ENCODE measurements at places on chromosomes 2 and 18.

DNA sequence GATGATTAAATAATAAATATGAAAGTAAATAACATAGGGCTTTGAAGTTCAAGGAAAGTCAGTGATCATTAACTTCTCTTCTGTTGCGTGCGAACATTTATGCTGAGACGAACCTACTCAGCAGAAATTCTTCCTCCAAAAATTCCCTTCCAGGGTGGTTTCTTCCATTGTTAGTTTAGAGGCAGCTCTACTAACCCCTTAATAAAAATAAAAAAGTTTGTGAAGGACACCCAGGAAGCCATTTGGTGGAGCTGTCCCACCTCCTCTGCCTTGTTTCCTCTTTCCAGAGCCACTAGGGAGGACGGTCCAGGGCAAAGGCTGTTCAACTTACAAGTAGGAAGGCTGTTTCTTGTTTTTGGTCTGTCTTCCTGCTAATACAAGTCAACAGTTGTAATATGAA is 2.1 kb upstream of the SMAD2 start:
- no peaks in the 10 kb centered on the region for H3K4me1 ChIP-seq
- no peak overlapping the region for H3K27ac ChIP-seq
- no peak overlapping the region for H3K4me3 ChIP-seq
- H3K36me3 ChIP-seq, result no peaks in the 10 kb centered on the region
- H3K27me3 ChIP-seq, result no peaks in the 10 kb centered on the region
- DNase-seq, result no peak

- H3K27ac ChIP-seq, result no peak overlapping the region
- DNase-seq, result no peak
- no peaks in the 10 kb centered on the region for H3K36me3 ChIP-seq
- no peaks in the 10 kb centered on the region for H3K4me1 ChIP-seq
- H3K4me3 ChIP-seq, result no peak overlapping the region
- no peaks in the 10 kb centered on the region for H3K27me3 ChIP-seq
Measured at GRCh38 chr18:40984856-40985255, 970.2 kb upstream of the PIK3C3 start.

DNA sequence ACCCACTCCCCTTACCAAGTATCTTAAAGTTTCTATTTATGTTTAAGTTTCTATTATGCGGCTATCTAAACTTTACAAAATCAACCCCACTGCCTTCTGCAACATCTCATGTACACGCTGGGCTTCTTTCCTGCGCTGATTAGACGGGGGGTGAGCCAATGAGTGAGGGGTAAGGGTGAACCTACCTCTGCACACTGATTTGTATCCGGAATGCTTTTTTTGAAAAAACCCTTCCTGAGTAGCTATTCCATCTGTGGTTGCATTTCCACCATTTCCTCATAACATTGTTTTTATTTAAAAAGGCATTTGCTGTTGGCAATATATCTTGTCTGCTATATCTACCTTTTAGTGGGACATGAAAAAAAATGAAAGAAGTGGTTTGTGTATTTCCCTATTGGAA is 6.3 kb downstream of the ALPG start:
- no peak overlapping the region for H3K27ac ChIP-seq
- H3K4me3 ChIP-seq, result no peak overlapping the region

DNA sequence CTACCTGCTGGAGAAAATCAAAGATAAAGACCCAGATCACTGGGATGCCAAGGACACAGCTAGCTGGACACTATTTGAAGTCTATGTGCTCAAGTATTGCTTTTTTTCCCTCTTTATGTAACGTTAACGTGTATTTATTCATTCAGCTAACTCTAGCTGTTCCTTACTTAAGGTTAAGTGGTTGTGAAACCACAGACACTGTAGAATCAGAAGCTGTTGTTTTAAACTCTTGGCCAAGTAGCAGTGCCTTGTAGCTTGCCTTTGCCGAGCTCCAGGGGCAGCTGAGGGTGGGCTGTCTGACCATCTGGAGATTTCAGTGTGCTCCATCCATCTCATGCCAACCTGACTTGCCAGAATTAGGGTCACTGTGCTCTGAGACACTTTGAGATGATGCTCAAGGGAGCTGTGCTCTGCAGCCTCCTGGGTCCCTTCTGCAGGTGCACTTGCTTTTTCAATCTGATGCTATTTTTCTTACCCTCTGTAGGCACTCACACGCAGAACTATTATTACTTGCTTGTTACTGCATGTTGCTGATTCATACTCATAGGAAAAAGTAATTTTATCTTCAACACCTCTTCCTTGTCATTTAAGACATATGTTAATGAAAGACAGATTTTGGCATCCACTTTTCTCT is 116.2 kb downstream of the METTL8 start:
- H3K27ac ChIP-seq, result no peak overlapping the region
- H3K27me3 ChIP-seq, result no peaks in the 10 kb centered on the region
- no peaks in the 10 kb centered on the region for H3K36me3 ChIP-seq
- no peaks in the 10 kb centered on the region for H3K4me1 ChIP-seq
- H3K4me3 ChIP-seq, result no peak overlapping the region

- no peak overlapping the region for H3K4me3 ChIP-seq
- no peaks in the 10 kb centered on the region for H3K4me1 ChIP-seq
- no peaks in the 10 kb centered on the region for H3K36me3 ChIP-seq
- H3K27ac ChIP-seq, result no peak overlapping the region
Measured at GRCh38 chr18:2143636-2144035, 427.7 kb downstream of the METTL4 start.

GRCh38 chr2:70797506-70797905 is 7.1 kb upstream of the FIGLA start:
- peaks cover 5% of the 10 kb centered on the region for H3K27me3 ChIP-seq
- H3K36me3 ChIP-seq, result no peaks in the 10 kb centered on the region
- H3K4me1 ChIP-seq, result no peaks in the 10 kb centered on the region
- DNase-seq, result no peak

GRCh38 chr2:68429311-68429826 is 37.7 kb downstream of the FBXO48 start:
- H3K27ac ChIP-seq, result no peak overlapping the region
- H3K4me3 ChIP-seq, result no peak overlapping the region
- no peaks in the 10 kb centered on the region for H3K4me1 ChIP-seq

DNA sequence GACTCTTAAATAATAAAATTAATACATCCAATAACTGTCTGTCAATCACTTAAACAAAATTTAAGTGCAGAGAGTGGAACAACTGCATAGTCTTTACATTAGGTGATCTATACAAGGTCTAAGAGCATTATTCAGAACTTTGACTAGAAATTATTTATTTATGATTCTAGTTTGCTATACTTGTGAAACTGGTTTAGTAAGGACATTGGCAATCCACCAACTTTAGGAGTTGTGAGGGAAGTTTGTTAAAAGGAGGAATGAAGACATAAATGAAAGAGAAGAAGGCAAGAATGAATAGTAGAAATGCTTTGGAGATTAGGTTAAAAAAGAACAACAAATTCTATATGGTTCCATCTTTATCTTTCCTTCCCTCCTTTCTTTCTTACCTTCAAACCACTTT is 217.5 kb downstream of the GPD2 start:
- no peak overlapping the region for H3K4me3 ChIP-seq
- no peaks in the 10 kb centered on the region for H3K4me1 ChIP-seq
- DNase-seq, result no peak
- H3K27ac ChIP-seq, result no peak overlapping the region

DNA sequence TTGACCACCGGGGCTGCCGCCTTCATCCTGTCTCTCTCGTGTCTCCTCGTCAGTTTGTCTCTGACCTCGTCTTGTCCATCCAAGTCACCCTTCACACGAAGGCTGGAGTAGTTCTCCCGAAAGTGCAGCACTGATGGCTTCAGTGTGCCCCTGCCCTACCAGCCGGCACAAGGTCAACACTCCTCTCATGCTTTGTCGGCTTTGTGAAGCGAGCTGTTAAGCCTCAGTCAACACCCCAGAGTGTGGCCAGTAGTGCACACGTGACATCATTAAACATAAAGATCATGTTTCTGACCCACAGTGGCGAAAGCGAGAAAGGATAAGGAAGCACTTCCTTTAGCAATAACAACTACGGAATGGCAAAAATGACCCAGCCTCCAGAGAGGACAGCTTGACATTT is 23.2 kb downstream of the ACKR3 start:
- H3K4me1 ChIP-seq, result no peaks in the 10 kb centered on the region
- no peaks in the 10 kb centered on the region for H3K36me3 ChIP-seq
- H3K27me3 ChIP-seq, result no peaks in the 10 kb centered on the region
- no peak for DNase-seq
- H3K4me3 ChIP-seq, result no peak overlapping the region

DNA sequence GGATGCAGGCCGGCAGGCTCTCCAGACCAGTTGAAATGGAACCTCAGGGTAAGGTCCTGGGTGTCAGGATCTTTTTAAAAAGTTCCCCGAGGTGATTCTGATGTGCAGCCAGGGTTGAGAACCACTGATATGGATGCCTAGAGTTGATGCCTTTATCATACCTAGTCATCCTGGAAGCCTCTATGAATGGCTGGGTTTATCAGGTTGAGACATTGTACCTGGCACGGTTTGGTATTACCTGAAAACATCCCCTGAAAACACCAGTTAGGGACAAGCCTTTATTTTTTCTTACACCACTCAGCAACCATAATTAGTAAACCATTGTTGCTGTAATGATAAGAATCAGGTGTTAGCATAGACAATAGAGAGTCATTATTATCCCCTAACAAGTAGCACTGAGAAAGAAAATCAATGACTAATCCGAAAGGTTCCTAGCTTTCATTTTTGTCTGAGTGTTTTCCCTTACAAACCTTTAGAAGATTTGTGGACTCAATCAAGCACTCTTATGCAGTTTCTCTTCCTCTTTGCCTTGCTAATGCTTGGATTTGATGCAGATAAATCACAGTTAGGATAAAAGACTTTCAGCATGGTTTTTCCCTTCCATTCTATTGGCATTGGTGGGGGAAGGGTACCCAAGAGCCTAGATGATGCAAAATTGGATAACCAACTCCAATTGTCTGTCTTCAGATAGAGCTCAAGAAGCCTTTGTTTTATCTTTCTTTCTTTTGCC is 116.5 kb upstream of the LYPD6 start:
- no peaks in the 10 kb centered on the region for H3K36me3 ChIP-seq
- no peak for DNase-seq
- H3K27me3 ChIP-seq, result no peaks in the 10 kb centered on the region
- no peak overlapping the region for H3K27ac ChIP-seq
- no peak overlapping the region for H3K4me3 ChIP-seq

- no peaks in the 10 kb centered on the region for H3K27me3 ChIP-seq
- H3K27ac ChIP-seq, result no peak overlapping the region
- H3K4me1 ChIP-seq, result no peaks in the 10 kb centered on the region
- no peak for DNase-seq
- H3K36me3 ChIP-seq, result no peaks in the 10 kb centered on the region
Measured at GRCh38 chr18:68519336-68519735, 195.6 kb downstream of the TMX3 start.

GRCh38 chr2:223696719-223697118 is 94.6 kb upstream of the SCG2 start:
- H3K36me3 ChIP-seq, result no peaks in the 10 kb centered on the region
- DNase-seq, result no peak
- no peaks in the 10 kb centered on the region for H3K4me1 ChIP-seq
- H3K27ac ChIP-seq, result no peak overlapping the region
- no peak overlapping the region for H3K4me3 ChIP-seq
- no peaks in the 10 kb centered on the region for H3K27me3 ChIP-seq

DNA sequence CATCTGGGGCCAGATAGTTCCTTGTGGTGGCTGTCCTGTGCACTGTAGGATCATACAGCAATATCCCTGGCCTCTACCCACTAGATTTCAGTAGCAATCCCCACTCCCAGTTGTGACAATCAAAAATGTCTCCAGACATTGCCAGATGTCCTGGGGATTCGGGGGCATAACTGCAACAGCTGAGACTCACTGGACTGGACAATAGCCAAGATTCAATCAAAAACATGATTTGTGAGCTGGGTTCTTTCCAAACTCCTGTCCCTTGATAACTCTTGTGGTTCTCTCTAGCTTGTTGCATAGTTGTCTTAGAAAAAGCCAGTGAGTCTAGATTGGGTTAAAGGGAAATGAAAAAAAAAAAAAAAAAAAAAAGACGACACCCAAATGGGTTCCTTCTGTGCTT is 293.4 kb downstream of the CELF4 start:
- no peaks in the 10 kb centered on the region for H3K4me1 ChIP-seq
- H3K4me3 ChIP-seq, result no peak overlapping the region
- H3K27ac ChIP-seq, result no peak overlapping the region
- no peak for DNase-seq
- H3K27me3 ChIP-seq, result peaks cover 45% of the 10 kb centered on the region
- no peaks in the 10 kb centered on the region for H3K36me3 ChIP-seq

DNA sequence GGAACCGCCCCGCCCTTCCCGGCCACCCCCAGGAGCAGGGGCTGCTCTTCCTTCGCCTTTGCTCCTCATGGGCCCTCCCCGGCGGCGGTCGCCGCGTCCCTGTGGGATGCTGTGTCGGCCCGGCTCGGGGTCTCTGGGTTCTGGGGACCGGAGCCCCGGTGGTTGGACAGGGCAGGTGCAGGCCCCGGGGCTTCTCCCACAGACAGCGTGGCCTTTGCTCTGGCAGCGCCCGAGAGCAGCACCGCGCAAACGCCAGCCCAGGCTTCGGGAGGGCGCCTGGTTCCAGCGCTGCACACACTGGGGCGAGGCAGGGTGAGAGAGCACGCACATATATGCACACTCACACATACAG is 9.0 kb upstream of the KCNG2 start:
- no peak overlapping the region for H3K27ac ChIP-seq
- H3K27me3 ChIP-seq, result peaks cover 71% of the 10 kb centered on the region
- H3K4me1 ChIP-seq, result no peaks in the 10 kb centered on the region
- no peak overlapping the region for H3K4me3 ChIP-seq
- no peaks in the 10 kb centered on the region for H3K36me3 ChIP-seq
- DNase-seq, result no peak

DNA sequence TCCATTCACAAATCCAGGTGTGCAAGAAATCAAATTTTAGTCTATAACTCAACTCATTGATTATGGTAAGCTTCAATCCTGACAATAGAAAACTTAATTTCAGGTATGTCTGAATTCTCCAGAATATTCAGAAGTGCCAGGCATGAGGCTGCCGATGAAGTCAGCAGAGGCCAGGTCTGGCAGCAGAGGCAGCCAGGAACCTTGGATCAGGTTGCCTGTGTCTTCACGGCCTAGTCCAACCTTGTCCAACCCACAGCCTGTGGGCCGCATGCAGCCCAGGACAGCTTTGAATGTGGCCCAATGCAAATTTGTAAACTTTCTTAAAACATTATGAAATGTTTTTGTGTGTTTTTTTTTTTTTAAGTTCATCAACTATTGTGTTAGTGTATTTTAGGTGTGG is 46.9 kb upstream of the ASPRV1 start:
- H3K27me3 ChIP-seq, result no peaks in the 10 kb centered on the region
- H3K4me1 ChIP-seq, result no peaks in the 10 kb centered on the region
- no peak for DNase-seq
- H3K27ac ChIP-seq, result no peak overlapping the region
- H3K36me3 ChIP-seq, result no peaks in the 10 kb centered on the region
- no peak overlapping the region for H3K4me3 ChIP-seq
